ENCODE measurements at places on chromosomes 16 and 17. TPM values are rescaled to one million over a fixed set of nuclear protein-coding genes. Genes with fewer than 3 reads are reported as not detected.

SLC13A5 gene
- total RNA-seq: 0.06 TPM

SKAP1 gene
- total RNA-seq: 0.45 TPM

KRTAP4-12 gene
- not detected for total RNA-seq

CPNE7 gene
- 75.3 TPM for total RNA-seq

IFI35 gene
- total RNA-seq: 18.7 TPM

P4HB gene
- total RNA-seq: 714 TPM

KIAA0753 gene
- 19.2 TPM for total RNA-seq

C17orf78 gene
- not detected for total RNA-seq

TMEM204 gene
- total RNA-seq: not detected

ITGB4 gene
- 109 TPM for total RNA-seq

CHMP6 gene
- 35.3 TPM for total RNA-seq

ACSM2A gene
- not detected for total RNA-seq

MPG gene
- total RNA-seq: 70.1 TPM

ADGRG1 gene
- 191 TPM for total RNA-seq

Data from A549 treated with Mapracorat at 1 μM for 4 hours (cell line).